Stimulated activated CD8-positive, alpha-beta memory T cell treated with anti-CD3 and anti-CD28 coated beads, Interleukin-2, amount 100 ng/mL, for 1 hour (primary cell): ENCODE measurements at places on chromosomes 16 and 17.

DNA sequence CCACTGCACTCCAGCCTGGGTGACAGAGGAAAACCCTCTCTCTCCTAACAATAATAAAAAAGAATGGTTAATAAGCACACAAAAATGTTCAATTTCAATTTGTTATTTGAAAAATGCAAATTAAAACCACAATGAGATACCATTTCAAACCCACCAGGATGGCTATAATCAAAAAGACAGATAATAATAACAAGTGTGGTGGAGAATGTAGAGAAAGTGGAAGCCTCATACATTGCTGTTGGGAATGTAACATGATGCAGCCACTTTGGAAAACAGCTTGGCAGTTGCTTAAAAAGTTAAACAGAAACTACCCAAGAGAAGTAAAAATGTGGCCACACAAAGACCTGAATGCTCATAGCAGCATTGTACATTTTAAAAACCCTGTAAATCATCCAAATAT lies 51.8 kb upstream of the MAP3K14 start:
- DNase-seq = no peak

GRCh38 chr16:66212428-66212827 lies 154.1 kb upstream of the CDH5 start:
- no peak for DNase-seq

DNA sequence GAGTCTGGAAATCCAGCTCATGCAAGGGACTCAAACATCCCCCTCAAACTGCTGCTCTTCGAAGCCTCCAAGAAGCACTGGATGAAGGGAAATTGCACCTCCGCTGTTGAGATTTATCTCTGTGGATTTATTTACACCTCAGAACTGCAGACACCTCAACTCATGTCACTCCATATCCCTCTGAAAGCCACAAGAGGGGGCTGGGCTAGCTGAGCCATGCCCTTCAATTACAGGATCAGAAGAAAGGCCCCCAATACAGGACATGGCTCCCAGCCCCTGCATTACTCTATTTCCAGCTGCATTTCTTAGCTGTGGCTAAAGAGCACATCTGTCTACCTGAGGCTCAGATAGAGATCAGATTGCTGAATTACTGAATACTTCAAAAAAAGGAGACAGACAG lies 103.1 kb upstream of the DYNLRB2 start:
- DNase-seq = no peak

DNA sequence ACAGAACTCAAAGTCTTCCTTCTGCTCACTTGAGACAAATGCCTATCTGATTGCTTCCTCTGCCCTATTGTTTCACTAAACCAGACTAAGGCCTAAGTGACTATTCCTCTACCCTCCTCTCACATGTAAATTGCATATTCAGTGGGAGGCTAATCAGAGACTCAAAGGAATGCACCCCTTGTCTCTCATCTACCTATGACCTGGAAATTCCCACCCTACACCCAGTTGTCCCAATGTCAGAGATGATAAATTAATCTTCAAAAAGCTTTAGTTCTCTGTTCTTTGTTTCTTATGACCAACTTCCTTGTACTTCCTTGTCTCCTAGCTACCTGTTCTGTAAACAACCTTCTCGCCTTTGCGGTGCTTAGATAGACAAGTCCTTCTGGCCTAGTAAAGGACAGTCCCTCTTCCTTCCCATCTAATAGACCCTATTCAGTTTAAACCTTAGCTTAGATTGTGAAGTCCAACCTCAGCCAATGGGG lies 76.0 kb downstream of the EMP2 start:
- DNase-seq = no peak

DNA sequence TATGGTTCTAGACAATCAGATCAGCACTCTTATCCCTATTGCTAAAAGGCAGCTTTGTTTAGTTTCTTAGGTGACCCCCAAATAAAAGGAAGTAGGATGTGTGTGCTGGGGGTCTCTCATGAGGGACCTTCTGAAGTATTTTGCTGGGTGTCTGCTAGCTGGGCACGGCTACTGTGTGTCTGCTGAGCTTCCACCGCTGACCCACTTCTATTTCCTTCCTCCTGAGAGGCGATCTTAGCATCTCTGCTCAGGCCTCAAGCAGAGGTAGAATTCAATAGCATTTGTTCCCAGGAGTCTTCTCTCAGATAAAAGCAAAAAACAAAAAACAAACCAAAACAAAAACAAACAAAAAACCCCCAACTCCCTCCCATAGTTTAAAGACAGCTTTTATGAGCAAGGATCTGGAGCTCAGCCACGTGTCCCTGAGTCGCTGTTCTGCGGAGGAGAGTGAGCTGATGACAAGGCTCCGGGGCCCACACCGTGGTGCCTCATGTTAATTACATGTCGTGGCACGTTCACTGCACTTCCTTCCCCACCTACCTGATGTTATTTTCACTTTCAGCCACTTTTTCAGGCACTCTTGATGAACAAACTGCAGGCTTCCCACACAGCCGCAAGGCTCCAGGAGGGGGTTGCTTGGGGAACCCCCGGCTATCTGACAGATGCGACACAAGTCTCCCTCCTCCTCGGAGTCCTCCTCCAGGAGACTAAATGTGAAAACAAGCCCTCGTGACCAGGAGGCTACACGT lies 83.5 kb downstream of the MARCHF10 start:
- DNase-seq = peak; percentile 35

DNA sequence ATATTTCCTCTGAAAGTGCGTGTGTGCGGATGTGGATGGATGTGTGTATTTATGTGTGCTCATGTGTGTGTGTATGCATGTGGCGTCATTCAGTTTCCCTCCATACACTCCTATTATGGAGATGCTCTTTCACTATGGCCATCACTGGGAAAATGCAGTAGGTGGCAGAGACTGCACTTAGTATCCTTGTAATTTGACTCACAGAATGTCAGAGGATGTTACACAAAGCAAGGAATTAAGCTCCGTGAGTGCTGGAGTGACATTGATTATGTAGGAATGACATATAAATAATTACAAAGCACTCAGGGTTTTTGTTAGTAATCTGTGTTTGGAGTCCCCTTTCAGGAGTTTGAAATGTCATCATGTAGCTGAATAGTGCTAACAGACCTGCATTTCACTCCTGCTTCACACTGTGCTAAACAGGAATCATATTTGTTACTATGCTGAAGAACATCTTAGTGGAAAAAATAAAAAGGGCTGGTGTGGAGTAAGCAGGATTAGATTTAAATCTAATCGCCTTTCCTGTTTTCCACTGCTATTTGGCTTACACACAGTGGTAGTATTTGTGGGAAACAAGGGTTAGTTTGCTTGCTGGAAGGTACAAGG lies 59.6 kb downstream of the HS3ST4 start:
- DNase-seq = no peak
